ENCODE measurements at places on chromosomes 16 and 17.

- peak; percentile 21 for DNase-seq
Measured at GRCh38 chr16:87897521-87898505, 28.5 kb upstream of the SLC7A5 start.

DNA sequence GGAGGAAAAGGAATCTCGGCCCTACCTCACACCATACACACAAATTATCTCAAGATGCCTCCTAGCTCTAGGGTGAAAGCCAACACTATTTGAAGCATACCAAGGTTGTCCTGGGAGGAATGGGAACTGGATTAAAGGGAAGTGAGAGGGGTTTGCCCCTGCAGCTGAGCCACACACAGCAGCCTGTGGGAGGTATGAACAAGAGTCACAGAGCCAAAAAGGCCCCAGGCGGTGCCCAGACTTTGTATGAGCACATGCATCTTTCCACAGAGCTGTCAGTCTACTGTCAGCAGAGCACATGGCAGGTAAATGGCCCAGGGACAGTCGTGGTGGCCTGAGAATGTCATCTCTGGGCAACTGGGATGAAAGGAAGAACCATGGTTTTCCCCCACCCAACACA is 31.0 kb upstream of the RCVRN start:
- DNase-seq = no peak

DNA sequence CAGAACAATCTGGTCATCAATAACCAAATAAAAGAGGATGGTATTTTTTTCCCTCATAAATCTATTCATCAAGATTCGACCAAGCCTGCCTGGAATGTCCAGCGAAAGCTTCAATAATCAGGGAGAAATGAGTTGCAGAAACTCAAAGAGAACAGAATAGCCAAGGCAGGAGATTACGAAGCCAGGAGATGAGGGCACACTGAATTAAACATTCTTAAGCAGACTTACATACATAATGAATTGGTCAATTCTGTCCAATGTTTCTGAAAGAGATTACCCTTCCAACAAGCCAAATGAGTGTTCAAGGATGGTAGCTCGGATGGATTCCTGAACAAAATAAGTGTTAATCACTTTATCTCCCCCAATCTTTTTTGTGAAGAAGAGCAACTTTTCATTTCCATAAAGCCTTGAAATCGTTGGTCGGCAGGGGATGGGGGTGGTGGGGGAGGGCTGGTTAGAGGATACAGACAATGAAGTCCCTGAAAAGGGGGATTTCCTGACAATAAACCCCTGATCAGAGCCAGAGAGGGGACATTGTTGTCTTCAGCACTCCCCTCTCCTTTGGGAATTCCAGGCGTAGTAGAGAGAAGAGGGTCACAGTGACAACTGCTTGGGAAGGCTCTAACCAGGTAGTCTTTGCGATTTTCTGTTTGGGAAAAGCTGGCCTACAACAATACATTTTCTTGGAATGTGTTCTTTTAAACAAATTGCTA is 20.7 kb downstream of the TOX3 start:
- no peak for DNase-seq

GRCh38 chr16:86101137-86101896 is 202.4 kb downstream of the IRF8 start:
- no peak for DNase-seq

DNA sequence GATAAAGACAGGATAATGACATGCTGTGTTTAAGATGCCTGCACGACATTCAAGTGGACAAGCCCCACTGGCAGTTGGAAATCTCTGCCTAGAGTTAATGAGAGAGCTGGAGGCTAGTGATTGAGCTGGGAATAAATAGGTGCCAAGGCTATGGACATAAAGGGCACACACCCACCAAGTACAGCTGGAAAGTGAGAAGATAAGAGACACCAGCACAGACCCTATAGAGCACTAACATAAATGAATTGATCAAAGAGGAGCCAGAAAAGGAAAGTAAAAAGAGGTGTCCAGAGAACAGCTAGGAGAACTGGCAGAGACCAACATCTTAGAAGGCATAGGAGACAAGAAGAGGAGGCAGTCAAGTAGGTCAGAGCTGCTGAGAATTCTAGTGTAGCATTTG is 101.2 kb downstream of the YPEL2 start:
- DNase-seq = no peak
